NCI-H82 (cell line): ENCODE measurements at places on chromosomes 12 and 14.

- DNase-seq = no peak
Observed at GRCh38 chr12:100164153-100164704, 21.6 kb upstream of the BLTP3B start.

DNA sequence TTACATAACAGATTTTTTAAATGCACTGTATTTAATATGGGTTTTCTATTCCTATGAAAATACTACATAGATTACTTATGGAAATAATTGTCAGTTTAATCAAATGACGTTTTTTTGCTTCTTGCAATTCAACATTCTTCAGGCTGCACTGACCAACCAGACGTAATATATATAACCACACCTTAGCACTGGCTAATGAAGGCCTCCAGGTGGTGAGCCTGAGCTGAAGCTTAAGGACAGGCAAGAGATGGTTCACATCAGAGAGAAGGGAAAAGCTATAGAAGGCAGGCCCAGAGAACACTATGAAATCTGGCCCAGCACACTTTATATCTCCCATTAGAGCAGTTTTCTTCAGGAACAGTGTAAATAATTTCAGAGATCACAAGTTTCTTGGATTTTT is 2.8 kb upstream of the MDGA2 start:
- DNase-seq = peak; percentile 21

- no peak for DNase-seq
Observed at GRCh38 chr14:58280954-58281787, 17.2 kb upstream of the ARID4A start.

DNA sequence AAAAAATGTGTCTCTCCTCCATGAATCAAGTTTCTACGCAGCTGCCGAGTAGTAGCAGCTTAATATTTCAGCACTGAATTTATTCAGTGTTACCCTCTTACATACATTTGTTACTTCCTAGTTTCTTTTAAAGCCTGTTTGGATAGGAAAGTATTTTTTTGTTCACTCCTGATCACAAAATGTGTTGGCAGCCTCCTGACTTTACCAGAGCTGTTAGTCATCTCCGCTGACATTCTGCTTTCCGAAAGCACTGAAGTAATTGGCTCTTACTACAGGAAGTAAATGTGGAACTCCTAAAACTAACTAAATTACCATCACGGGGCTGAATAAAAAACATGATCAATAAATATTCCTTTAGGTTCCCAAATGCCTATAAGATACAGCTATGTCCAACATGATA is 225.5 kb downstream of the EPS8 start:
- DNase-seq = no peak

DNA sequence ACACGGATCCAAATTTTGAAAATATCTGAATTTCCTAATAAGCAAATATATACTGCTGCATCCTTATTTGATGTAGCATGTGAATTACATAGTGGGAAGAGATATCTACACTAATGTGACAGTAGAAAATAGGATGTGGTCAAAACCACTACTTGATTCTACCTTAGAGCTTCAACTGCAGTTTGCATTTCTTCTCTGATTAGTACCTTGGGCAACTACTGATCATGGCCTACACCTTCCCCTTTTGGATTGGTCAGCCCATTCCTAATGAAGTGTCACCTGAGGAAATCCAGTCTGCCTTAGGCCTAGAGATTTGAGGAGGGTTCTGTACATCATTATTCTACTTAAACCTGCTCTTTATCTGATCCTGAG is 10.7 kb downstream of the LLPH start:
- no peak for DNase-seq

DNA sequence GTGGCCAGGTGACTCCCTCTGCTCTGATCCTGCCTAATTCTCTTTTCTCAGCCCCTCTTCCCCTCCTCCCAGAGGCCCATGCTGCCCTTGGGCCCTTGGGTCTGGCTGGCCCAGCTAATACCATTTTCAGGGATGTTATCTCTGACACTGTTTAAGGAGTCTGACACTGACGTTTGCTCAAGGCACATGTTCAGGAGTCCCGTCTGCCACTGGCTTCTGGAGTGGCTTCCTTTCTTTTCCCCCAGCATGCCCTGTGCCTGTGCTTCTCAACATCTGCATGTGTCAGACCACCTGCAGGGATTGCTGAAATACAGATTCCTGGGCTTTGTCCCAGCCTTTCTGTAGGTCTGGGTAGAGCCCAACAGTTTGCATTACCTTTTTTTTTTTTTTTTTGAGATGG is 128.9 kb downstream of the BCL11B start:
- DNase-seq = no peak

GRCh38 chr14:34338056-34338455 is 124.0 kb downstream of the SPTSSA start:
- peak; percentile 92 for DNase-seq

- DNase-seq = no peak
Observed at GRCh38 chr14:100577321-100577985, 9.8 kb downstream of the BEGAIN start.

- no peak for DNase-seq
Observed at GRCh38 chr14:92607702-92608429, 94.3 kb downstream of the RIN3 start.

DNA sequence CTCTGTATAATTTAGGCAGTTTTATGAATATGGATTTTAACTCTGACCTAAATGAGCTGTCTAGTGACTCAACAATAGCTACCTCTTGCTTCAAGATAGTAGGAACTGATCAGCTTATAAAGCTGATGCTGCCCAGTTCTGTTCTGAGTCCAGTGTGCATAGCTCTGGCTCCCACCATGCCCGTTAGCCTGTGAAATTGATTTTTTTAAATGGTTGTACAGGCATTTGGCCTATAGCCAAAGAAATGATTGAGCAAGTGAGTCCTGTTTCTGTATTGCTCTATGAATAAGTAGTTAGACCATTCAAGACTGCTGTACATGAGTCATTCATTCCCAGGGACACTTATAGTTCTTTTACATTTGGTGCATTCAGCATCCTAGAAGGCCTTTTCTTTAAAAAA is 36.4 kb downstream of the SAMD4A start:
- no peak for DNase-seq
